Lower lobe of right lung (tissue), 2 donors: ENCODE measurements at places on chromosomes 7 and 10. TPM values are rescaled to one million over a fixed set of nuclear protein-coding genes. Genes with fewer than 3 reads are reported as not detected.

Gene PNLIPRP3
- total RNA-seq = not detected

Gene MNX1
- 0.74 TPM for total RNA-seq

Gene KCNH2
- total RNA-seq = 2.4 TPM

Gene ADCK2
- 18.9 TPM for total RNA-seq

Gene ELN
- total RNA-seq = 83.3 TPM

Gene ITPRID1
- 0.59 TPM for total RNA-seq

- H3K4me3 ChIP-seq = no peak overlapping the region
- no peaks in the 10 kb centered on the region for H3K27me3 ChIP-seq
- DNase-seq = no peak
Observed at GRCh38 chr7:120163449-120163848, 109.5 kb upstream of the KCND2 start.

DNA sequence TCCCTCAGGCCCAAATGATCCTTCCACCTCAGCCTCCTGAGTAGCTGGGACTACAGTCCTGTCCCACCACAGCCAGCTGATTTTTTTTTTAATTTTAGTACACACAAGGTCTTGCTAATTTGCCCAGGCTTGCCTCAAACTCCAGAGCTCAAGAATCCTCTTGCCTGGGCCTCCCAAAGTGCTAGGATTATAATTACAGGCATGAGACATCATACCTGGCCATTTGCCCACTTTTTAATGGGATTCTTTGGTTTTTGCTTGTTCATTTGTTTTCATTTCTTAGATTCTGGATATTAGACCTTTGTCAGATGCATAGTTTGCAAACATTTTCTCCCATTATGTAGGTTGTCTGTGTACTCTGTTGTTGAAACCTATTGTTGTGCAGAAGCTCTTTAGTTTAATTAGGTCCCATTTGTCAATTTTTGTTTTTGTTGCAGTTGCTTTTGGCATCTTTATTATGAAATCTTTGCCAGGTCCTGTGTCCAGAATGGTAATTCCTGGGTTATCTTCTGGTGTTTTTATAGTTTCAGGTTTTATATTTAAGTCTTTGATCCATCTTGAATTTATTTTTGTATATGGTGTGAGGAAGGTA, 95.2 kb downstream of the GLCCI1 start:
- no peak overlapping the region for H3K4me3 ChIP-seq
- no peaks in the 10 kb centered on the region for H3K27me3 ChIP-seq
- H3K27ac ChIP-seq = no peak overlapping the region
- H3K4me1 ChIP-seq = no peaks in the 10 kb centered on the region
- no peak for DNase-seq

DNA sequence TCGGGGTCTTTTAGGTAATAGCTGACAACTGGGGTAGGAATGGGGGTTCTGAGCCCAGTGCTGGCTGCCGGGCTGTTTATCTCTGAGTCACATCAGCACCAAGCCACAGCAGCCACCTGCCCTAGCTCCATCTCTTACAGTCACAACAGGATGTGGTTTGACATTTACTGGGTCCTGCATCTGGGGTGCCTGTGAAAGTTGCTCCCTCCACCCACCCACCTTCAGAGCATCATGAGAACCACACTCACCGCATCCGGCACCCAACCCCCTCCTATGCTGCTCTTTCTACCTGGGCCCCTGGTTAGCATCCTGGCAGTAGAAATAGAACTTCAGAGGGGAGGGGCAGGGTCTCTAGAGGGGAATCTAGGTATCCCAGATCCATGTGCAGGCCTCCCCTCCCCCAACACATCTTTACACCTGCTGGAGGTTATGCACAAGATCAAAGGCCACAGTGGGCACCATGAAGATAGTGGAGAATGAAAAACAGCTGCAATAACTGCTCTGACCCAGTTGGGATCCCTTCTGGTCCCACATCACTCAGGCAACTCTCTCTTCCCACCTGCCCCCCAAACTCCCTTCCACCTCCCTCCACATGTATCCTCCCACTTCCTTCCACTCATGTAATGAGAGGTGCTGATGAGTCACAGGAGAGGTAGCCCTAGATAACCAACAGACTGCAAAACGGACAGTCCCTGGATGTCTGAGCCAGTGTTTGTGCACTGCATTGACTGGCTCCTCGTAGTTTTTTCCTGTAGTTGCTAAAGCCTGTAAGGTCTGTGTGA, 38.2 kb downstream of the PRSS2 start:
- peaks cover 15% of the 10 kb centered on the region for H3K27me3 ChIP-seq
- no peaks in the 10 kb centered on the region for H3K36me3 ChIP-seq
- peak; percentile 60 for DNase-seq
- no peaks in the 10 kb centered on the region for H3K4me1 ChIP-seq
- H3K27ac ChIP-seq = peak overlapping the region; percentile 53

GRCh38 chr10:19652750-19653149, 163.5 kb upstream of the PLXDC2 start:
- H3K27me3 ChIP-seq = no peaks in the 10 kb centered on the region
- H3K4me1 ChIP-seq = no peaks in the 10 kb centered on the region
- DNase-seq = no peak
- no peak overlapping the region for H3K27ac ChIP-seq

- DNase-seq = peak; percentile 59
- peaks cover 23% of the 10 kb centered on the region for H3K27me3 ChIP-seq
- H3K4me3 ChIP-seq = peak overlapping the region; percentile 57
- H3K4me1 ChIP-seq = peaks cover 6% of the 10 kb centered on the region
- no peak overlapping the region for H3K27ac ChIP-seq
- H3K36me3 ChIP-seq = no peaks in the 10 kb centered on the region
Observed at GRCh38 chr10:52308251-52309031, 5.6 kb upstream of the DKK1 start.

DNA sequence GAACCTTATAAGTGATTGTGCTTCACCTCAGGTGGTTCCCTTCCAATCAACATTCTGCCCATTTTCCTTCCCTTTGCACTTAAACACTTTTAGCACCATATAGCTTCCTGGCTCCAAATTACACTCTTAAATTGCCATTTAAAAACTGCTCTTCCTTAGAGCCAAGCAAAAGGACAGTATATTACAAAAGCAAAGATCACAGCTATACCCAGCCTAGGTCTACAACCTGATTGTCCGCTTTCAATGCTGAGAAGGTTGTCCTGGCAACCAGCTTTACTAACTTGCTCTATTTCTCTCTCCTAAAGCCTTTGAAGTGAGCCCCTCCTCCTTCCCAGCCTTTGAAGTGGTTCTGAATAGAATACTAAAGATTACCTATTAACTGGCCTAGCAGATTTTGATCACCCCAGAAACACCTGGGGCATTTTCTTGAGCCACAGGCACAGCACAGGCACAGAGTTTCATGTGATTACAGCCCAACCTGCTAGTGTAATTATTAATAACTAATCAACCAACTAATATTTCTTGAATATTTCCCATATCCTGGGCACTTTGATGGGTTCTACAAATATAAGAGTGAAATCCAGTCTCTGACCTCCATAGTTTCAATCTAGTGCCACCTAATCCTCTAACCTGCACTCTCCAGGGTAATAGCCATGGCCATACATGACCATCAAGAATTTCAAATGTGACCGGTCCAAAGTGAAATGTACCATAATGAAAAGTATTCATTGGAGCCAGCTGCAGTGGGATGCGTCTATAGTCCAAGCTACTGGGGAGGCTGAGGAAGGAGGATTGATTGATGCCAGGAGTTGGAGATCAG, 63.6 kb upstream of the TRIM24 start:
- no peaks in the 10 kb centered on the region for H3K4me1 ChIP-seq
- H3K4me3 ChIP-seq = no peak overlapping the region
- H3K27ac ChIP-seq = peak overlapping the region; percentile 27

DNA sequence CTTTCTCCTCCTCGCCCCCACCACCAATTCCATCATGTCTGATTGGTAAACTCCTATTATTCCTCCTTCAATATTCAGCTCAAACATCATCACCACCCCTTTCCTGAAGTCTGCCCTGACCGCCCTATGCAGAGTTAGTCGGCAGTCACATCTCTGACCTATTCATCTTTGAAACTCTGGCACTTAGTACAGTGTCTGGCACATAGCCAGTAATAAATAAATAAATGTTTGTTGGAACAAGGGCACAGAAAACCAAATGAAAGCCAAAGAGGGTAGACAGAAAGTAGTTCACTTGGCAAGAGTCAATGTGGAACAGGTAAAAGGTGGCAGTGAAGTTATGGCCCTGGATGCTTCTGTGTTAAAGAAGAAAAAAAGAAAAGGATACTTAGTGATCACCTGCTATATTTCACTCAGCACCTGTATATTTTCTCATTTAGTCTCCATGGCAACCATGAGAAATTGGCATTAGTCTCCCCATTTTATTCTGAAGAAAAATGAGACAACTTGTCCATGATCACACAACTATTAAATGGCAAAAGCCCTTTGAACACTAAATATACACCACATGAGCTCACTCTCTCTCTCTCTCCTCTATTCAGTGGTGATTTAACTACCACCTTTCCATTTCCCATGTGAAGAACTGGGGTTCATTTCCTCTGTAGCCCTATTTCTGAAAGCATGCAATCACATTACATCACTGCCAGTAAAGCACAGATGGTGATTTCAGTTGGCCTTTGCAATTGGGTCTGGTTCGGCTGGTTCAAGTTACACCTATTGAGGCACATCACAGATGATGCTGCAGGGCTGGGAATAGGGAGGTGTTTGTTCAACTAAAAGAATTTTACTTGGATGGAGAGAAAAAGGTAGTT, 25.3 kb downstream of the CHCHD3 start:
- no peak overlapping the region for H3K4me3 ChIP-seq
- no peaks in the 10 kb centered on the region for H3K27me3 ChIP-seq
- H3K4me1 ChIP-seq = peaks cover 16% of the 10 kb centered on the region
- DNase-seq = no peak
- H3K27ac ChIP-seq = no peak overlapping the region

- H3K36me3 ChIP-seq = no peaks in the 10 kb centered on the region
- no peak overlapping the region for H3K27ac ChIP-seq
- no peak overlapping the region for H3K4me3 ChIP-seq
- peaks cover 5% of the 10 kb centered on the region for H3K4me1 ChIP-seq
- peaks cover 5% of the 10 kb centered on the region for H3K27me3 ChIP-seq
- DNase-seq = no peak
Observed at GRCh38 chr10:127854769-127855590, 37.8 kb downstream of the CLRN3 start.

- H3K27me3 ChIP-seq = no peaks in the 10 kb centered on the region
- H3K36me3 ChIP-seq = no peaks in the 10 kb centered on the region
- no peak overlapping the region for H3K4me3 ChIP-seq
- no peaks in the 10 kb centered on the region for H3K4me1 ChIP-seq
Observed at GRCh38 chr10:107831772-107832171, 667.3 kb upstream of the SORCS1 start.

DNA sequence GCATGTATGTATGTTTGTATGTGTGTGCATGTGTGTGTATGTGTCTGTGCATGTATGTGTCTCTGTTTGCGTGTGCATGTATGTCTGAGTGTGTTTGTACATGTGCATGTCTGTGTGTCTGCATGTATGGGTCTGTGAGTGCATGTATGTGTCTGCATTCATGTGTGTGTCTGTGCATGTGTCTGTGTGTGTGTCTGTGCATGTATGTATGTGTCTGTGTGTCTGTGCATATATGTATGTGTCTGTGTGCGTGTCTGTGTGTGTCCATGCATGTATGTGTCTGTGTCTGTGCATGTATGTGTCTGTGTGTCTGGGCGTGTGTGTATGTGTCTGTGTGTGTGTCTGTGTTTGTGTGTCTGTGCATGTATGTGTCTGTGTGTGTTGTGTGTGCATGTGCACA, 49.9 kb upstream of the DIP2C start:
- no peak overlapping the region for H3K4me3 ChIP-seq
- H3K27me3 ChIP-seq = no peaks in the 10 kb centered on the region
- H3K27ac ChIP-seq = no peak overlapping the region
- no peaks in the 10 kb centered on the region for H3K36me3 ChIP-seq
- no peaks in the 10 kb centered on the region for H3K4me1 ChIP-seq

DNA sequence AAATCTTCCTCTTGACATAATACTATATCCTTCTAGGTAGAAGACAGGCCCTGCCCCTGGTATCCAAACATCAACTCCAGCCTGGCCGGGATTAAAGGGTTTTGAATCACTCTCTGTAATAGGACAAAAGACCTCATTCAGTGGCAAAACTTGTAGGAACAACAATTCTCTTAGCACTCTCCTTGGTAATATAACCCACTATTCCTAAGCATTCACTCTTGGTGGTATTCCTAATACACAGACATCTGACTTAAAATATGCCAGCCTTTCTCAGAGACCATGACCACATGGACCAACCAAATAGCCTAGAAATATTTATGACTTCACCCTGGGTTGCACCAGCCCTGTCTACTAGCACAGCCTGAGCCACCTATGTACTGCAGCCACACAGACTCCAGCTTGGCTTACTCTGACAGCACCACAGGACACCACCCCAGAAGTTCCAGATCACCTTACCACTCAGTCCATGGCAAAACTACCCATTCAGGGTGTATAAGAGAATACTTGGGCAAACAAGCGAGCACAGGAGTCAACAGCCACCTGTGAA, 244.9 kb upstream of the NEBL start:
- H3K4me1 ChIP-seq = no peaks in the 10 kb centered on the region
- no peaks in the 10 kb centered on the region for H3K27me3 ChIP-seq
- H3K36me3 ChIP-seq = no peaks in the 10 kb centered on the region

DNA sequence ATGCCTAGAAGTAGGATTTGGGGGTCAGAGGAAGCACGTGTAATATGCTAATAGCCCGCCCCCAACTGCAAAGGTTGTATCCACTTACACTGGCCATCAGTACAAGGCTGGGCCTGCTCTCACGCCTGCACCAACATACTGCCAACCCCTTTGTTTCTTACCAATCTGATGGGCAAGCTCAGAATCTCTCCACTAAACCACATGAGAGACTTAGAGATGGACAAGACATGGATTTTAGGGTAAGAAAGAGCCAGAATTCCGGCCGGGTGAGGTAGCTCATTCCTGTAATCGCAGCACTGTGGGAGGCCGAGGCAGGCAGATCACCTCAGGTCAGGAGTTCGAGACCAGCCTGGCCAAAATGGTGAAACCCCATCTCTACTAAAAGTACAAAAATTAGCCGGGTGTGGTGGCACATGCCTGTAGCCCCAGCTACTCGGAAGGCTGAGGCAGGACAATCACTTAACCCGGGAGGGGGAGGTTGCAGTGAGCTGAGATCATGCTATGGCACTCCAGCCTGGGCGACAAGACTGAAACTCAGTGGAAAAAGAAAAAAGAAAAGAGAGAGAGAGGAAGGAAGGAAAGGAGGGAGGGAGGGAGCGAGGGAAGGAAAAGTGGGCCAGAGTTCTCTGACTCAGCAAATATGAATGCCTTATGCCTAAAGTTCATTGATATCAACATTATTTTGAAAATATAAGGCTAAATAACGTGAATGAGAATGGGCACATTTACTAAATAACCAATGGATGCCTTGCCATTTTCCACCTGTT, 162.2 kb downstream of the SLIT1 start:
- no peaks in the 10 kb centered on the region for H3K27me3 ChIP-seq
- H3K36me3 ChIP-seq = no peaks in the 10 kb centered on the region
- no peak for DNase-seq
- no peak overlapping the region for H3K4me3 ChIP-seq
- no peaks in the 10 kb centered on the region for H3K4me1 ChIP-seq
- H3K27ac ChIP-seq = no peak overlapping the region

DNA sequence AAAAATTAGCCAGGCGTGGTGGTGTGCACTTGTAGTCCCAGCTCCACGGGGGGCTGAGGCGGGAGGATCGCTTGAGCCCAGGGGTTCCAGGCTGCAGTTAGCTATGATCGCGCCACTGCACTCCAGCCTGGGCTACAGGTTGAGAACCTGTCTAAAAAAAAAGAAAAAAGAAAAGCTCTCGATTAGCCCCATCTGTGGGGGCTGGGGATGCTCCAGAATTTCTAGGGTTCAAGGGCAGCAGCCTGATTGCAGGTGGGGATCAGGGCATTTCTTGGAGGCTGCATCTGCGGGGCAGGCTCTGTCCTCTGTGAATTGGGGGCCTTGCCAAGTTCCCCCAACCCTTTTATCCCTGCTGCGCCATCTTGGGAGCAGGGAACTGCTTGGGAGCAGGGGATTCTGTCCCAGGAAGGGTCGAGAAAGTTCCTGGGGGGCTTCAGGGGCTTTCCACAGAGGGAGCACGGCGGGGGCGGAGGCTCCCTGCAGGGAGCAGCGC, 651 bp upstream of the ARPC1A start:
- H3K4me3 ChIP-seq = peak overlapping the region; percentile 100
- no peak for DNase-seq
- H3K27me3 ChIP-seq = no peaks in the 10 kb centered on the region
- no peaks in the 10 kb centered on the region for H3K36me3 ChIP-seq
